ENCODE measurements at places on chromosomes 7 and 10. TPM values are rescaled to one million over a fixed set of nuclear protein-coding genes. Genes with fewer than 3 reads are reported as not detected.

HTRA1 gene
- total RNA-seq = not detected

C10orf67 gene
- 0.41 TPM for total RNA-seq

USP6NL gene
- total RNA-seq = 4.4 TPM

SPDYE6 gene
- not detected for total RNA-seq

SLC29A4 gene
- total RNA-seq = 1.0 TPM

DDC gene
- total RNA-seq = 0.28 TPM

GNGT1 gene
- total RNA-seq = not detected

VDAC2 gene
- total RNA-seq = 233 TPM

OR2A5 gene
- total RNA-seq = not detected

NET1 gene
- 34.8 TPM for total RNA-seq

DNA sequence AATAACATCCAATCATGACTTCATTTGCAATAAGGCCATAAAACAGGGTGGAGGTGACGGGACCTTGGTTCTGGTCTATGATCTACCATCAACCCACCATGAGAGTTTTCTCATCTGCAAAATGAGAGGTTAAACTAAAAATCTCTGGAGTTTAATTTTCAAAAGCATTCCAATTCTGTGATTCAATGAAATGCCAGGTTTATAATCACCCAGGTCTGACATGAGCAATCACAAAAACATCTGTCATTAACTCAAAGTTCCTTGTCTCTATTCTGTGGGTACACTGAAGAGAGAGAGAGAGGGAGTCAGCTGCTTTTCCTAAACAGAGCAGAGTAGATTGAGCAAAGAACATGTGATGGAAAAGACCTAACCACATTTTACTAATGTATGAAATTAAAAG lies 75.4 kb downstream of the NUDCD3 start:
- peaks cover 23% of the 10 kb centered on the region for H3K4me1 ChIP-seq
- H3K27me3 ChIP-seq = no peaks in the 10 kb centered on the region
- H3K4me3 ChIP-seq = no peak overlapping the region
- peaks cover 35% of the 10 kb centered on the region for H3K36me3 ChIP-seq
- DNase-seq = no peak

DNA sequence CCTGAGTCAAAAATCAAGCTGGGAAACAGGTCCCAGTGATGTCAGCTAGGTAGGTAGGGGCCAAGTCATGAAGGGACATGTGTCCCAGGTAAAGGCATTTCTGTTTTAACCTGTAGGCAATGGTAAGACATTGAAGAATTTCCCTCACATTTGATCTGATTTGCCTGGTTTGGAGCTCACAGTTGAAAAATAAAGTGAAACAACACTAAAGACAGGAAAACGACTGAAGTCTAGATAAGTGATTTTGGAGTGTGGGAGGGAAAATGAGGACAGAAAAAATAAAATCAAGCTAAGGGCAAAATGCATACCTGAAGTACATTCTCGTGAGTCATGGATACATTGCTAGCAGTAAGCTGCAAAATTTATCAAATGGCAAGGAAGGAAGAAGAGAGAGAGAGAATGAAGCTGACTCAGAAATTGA lies 169.9 kb downstream of the SKIDA1 start:
- H3K36me3 ChIP-seq = no peaks in the 10 kb centered on the region
- H3K4me1 ChIP-seq = no peaks in the 10 kb centered on the region
- no peak overlapping the region for H3K4me3 ChIP-seq
- no peak for DNase-seq
- no peaks in the 10 kb centered on the region for H3K27me3 ChIP-seq
- H3K27ac ChIP-seq = no peak overlapping the region

- DNase-seq = no peak
- H3K4me3 ChIP-seq = no peak overlapping the region
- H3K27me3 ChIP-seq = peaks cover 17% of the 10 kb centered on the region
- H3K36me3 ChIP-seq = no peaks in the 10 kb centered on the region
- H3K4me1 ChIP-seq = no peaks in the 10 kb centered on the region
Measured at GRCh38 chr7:148408307-148408706, 182.3 kb upstream of the C7orf33 start.

- H3K27me3 ChIP-seq = no peaks in the 10 kb centered on the region
- H3K4me3 ChIP-seq = no peak overlapping the region
- H3K27ac ChIP-seq = no peak overlapping the region
- H3K36me3 ChIP-seq = no peaks in the 10 kb centered on the region
Measured at GRCh38 chr7:1450431-1450830, 8.8 kb downstream of the MICALL2 start.

DNA sequence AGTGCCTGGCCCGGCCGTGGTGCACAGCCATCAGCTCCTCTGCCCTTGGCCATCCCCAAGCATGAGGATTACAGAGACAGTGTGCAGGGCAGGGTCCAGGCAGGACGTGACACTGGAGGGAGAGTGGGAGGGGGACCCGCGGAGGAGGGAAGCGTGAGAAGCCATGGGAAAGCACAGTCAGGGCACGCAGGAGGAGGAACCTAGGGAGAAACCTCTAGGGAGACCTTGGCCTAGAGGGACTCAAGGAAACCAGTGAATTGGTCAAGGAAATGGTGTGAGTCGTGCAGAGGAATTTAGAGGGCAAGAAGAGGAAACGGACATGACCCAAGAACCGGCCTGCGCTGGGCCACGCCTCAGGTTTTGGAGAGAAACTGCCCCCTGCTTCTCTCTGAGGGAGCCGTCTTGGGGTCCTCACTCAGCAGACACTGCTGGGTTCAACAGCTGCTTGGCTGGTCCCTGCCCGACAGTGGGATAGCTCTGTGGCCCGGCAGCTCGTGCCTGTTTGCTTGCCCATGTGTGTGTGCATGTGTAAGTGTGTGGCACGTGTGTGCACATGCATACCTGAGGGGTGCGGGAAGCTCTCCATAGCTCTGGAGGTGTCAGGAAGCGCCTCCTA lies 3.2 kb downstream of the OPN4 start:
- H3K4me3 ChIP-seq = no peak overlapping the region
- no peak overlapping the region for H3K27ac ChIP-seq
- H3K4me1 ChIP-seq = no peaks in the 10 kb centered on the region
- H3K27me3 ChIP-seq = no peaks in the 10 kb centered on the region
- H3K36me3 ChIP-seq = no peaks in the 10 kb centered on the region

- H3K27me3 ChIP-seq = peaks cover 22% of the 10 kb centered on the region
- no peak overlapping the region for H3K4me3 ChIP-seq
- H3K4me1 ChIP-seq = no peaks in the 10 kb centered on the region
Measured at GRCh38 chr10:130627346-130628045, 491.3 kb downstream of the GLRX3 start.

GRCh38 chr10:62705789-62706188 lies 98.7 kb upstream of the ADO start:
- H3K4me1 ChIP-seq = peaks cover 6% of the 10 kb centered on the region
- no peak for DNase-seq
- peaks cover 3% of the 10 kb centered on the region for H3K27me3 ChIP-seq
- H3K36me3 ChIP-seq = no peaks in the 10 kb centered on the region
- H3K27ac ChIP-seq = no peak overlapping the region

GRCh38 chr7:68014031-68014736 lies 1017.6 kb downstream of the TYW1 start:
- H3K27me3 ChIP-seq = no peaks in the 10 kb centered on the region
- no peaks in the 10 kb centered on the region for H3K4me1 ChIP-seq
- DNase-seq = no peak
- H3K36me3 ChIP-seq = no peaks in the 10 kb centered on the region
- H3K4me3 ChIP-seq = no peak overlapping the region

DNA sequence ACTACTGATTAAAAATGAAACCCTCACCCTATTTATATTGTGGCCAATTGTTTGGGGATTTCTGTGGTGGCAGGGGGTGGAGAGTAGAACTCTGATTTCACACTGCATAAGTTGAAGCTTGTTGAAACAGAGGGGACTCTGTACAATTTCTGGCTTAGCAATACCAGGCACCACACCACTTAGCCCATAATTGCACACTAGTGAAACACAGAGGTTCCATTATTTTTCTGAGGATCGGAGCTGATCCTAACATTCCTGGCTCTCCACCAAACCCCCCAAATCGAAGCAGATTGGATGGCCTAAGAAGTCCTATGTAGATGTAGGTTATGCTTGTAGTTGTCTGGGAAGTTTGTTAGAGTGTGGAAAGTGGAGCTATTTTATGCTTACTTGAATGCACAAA lies 47.0 kb downstream of the PTN start:
- no peaks in the 10 kb centered on the region for H3K36me3 ChIP-seq
- no peaks in the 10 kb centered on the region for H3K4me1 ChIP-seq
- no peak overlapping the region for H3K27ac ChIP-seq
- H3K4me3 ChIP-seq = no peak overlapping the region

DNA sequence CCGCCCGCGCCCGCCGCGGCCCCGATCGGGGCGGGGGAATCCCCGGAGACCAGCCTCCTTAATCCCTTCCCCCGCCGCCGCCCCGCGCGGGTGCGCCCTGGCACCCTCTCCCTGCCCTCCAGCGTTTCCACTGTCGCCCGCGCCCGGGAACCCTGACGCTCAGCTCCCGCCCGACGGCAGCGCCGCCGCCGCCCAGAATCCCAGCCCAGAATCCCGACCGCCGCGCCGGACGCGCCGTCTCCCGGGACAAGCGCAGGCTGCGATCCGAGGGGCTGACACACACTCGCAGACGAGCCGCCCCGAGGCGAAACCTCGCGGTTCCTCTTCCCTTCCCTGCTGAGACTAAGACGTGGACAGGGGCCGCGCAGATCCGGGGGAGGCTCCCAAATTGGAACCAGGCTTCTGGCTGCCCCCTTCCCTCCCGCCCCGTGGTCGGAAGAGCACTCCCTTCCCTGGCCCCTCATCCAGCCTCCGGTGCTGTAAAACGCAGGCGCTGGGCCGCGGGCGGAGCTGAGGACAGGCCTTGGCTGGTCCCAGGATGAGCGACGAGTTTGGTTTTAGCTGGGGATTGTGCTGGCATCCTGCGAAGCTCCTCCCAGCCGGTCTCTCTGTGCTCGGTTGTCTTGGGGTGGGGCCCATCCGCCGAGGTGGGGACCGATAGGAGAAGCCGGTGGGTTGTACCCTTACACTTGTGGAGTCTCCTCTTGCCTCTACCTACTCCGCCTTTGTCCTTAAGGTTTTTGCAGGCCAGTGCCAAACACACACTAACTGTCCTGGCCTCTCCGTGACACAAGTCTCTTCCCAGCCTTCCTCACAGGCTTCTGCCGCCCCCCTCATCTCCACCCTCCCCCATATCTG lies 1.1 kb downstream of the MARVELD1 start:
- peaks cover 11% of the 10 kb centered on the region for H3K4me1 ChIP-seq
- no peaks in the 10 kb centered on the region for H3K36me3 ChIP-seq
- peak; percentile 51 for DNase-seq
- no peak overlapping the region for H3K27ac ChIP-seq
- H3K27me3 ChIP-seq = peaks cover 13% of the 10 kb centered on the region
- peak overlapping the region; percentile 79 for H3K4me3 ChIP-seq

DNA sequence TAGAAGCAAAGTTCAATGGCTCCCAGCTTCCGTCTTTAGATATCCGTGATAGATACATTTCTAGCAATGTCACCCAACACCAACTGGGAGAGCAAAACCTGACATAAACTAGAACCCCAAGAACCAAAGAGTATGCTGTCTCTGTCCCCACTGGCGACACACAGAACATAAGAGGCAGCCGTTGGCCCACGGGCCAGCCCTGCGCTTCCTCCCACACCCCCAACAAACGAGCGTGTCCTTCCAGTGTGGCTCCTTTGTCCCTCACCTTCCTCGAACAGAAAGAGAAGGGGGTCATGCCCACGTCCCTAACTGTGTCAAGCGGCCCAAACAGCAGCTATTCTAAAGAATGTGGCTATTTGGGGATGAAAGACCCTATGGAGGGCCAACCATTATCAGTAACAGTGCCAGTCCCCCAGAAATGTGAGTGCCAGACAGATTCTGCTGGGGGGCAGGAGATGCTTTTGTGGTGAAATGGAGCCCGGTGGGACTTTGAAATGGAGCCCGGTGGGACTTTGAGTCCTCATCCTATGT lies 171.9 kb downstream of the USP6NL start:
- H3K4me3 ChIP-seq = no peak overlapping the region
- no peaks in the 10 kb centered on the region for H3K27me3 ChIP-seq
- no peaks in the 10 kb centered on the region for H3K36me3 ChIP-seq
- H3K4me1 ChIP-seq = peaks cover 40% of the 10 kb centered on the region

GRCh38 chr7:27600247-27600646 lies 62.4 kb downstream of the HIBADH start:
- H3K4me3 ChIP-seq = no peak overlapping the region
- no peaks in the 10 kb centered on the region for H3K27me3 ChIP-seq
- no peak overlapping the region for H3K27ac ChIP-seq
- H3K36me3 ChIP-seq = peaks cover 6% of the 10 kb centered on the region
- no peak for DNase-seq
- H3K4me1 ChIP-seq = no peaks in the 10 kb centered on the region

GRCh38 chr7:83011954-83012353 lies 150.7 kb downstream of the PCLO start:
- no peak overlapping the region for H3K4me3 ChIP-seq
- no peaks in the 10 kb centered on the region for H3K27me3 ChIP-seq
- DNase-seq = no peak
- H3K4me1 ChIP-seq = no peaks in the 10 kb centered on the region

GRCh38 chr10:26806557-26806956 lies 54.2 kb downstream of the ABI1 start:
- DNase-seq = no peak
- no peak overlapping the region for H3K4me3 ChIP-seq
- peak overlapping the region; percentile 33 for H3K27ac ChIP-seq
- no peaks in the 10 kb centered on the region for H3K27me3 ChIP-seq

- H3K27me3 ChIP-seq = no peaks in the 10 kb centered on the region
- H3K4me1 ChIP-seq = no peaks in the 10 kb centered on the region
- H3K36me3 ChIP-seq = no peaks in the 10 kb centered on the region
- H3K4me3 ChIP-seq = no peak overlapping the region
Measured at GRCh38 chr7:34282271-34282670, 375.7 kb upstream of the NPSR1 start.

GRCh38 chr10:104123397-104123796 lies 1.4 kb downstream of the SFR1 start:
- H3K27ac ChIP-seq = no peak overlapping the region
- H3K36me3 ChIP-seq = peaks cover 15% of the 10 kb centered on the region
- peaks cover 43% of the 10 kb centered on the region for H3K4me1 ChIP-seq
- H3K4me3 ChIP-seq = peak overlapping the region; percentile 91

- H3K4me3 ChIP-seq = no peak overlapping the region
- no peak overlapping the region for H3K27ac ChIP-seq
- no peaks in the 10 kb centered on the region for H3K36me3 ChIP-seq
- DNase-seq = peak; percentile 35
Measured at GRCh38 chr7:91083855-91084644, 180.2 kb upstream of the FZD1 start.

- H3K27me3 ChIP-seq = no peaks in the 10 kb centered on the region
- H3K4me1 ChIP-seq = no peaks in the 10 kb centered on the region
- no peak overlapping the region for H3K4me3 ChIP-seq
Measured at GRCh38 chr7:133512560-133512959, 259.7 kb downstream of the EXOC4 start.

GRCh38 chr7:106420736-106421135 lies 136.0 kb upstream of the NAMPT start:
- H3K36me3 ChIP-seq = peaks cover 19% of the 10 kb centered on the region
- DNase-seq = no peak
- peak overlapping the region; percentile 90 for H3K27ac ChIP-seq

DNA sequence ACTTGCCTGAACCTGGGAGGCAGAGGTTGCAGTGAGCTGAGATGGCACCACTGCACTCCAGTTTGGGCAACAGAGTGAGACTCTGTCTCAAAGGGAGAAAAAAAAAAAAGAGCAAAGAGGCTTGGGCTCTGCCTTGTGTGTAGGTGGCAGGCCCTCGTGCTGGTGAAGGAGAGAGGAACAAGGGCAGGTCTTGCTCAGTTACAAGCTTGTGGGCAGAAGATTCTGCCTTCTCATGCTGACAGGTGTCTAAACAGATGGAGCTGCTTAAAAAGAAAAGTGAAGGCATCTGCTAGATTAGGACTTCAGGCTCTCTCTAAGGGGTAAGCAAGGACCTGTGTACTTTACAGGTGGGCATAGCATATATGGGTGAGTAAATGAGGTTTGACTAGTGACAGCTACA lies 65.5 kb upstream of the TRIM8 start:
- H3K36me3 ChIP-seq = no peaks in the 10 kb centered on the region
- peaks cover 11% of the 10 kb centered on the region for H3K4me1 ChIP-seq
- no peaks in the 10 kb centered on the region for H3K27me3 ChIP-seq
- no peak overlapping the region for H3K4me3 ChIP-seq
- no peak overlapping the region for H3K27ac ChIP-seq
